GF-D8 (cell line): ENCODE measurements at places on chromosomes 16 and 17.

- no peak for DNase-seq
Measured at GRCh38 chr16:70610273-70611223, 35.8 kb upstream of the IL34 start.

- no peak for DNase-seq
Measured at GRCh38 chr16:69113216-69113615, 7.8 kb downstream of the HAS3 start.

- no peak for DNase-seq
Measured at GRCh38 chr17:67151717-67152116, 93.3 kb downstream of the HELZ start.

DNA sequence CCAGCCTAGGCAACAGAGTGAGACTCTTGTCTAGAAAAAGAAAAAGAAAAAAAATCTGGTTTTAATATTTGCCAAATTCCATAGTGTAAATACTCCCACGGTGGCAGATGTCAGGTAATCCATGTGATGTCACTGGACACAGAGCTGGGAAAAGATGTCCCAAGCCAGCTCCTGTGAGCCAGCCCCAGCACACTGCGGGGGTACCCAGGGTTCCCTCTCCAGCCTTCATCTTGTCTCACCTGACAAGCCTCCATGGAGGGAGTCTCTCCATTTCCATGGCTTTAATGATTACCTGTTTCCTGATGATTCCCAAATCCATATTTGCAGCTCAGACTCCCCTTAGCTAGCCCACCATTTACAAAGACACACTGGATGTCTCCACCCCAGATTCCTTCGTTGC is 4.6 kb downstream of the CD300LB start:
- DNase-seq = no peak

- no peak for DNase-seq
Measured at GRCh38 chr16:68289202-68289601, 21.5 kb downstream of the SLC7A6OS start.

DNA sequence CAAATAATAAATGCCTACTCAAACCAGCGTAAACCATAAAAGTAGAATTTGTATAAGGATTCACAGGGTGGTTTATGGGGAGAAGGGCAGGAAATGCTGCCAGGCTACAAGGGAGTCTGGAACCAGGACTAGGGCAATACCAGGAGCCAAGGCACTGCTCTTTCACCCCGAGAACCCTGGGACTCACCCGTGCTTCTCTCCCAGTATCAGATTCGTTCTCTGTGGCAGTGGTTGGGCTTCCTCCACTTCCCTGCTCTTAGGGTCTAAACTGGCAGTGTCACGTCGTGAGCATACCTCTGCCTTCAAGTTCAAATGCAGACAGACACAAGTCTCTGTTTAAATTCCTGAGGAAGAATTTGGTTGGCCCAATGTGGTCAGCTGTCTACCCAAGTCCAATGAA is 49.3 kb downstream of the PRKCA start:
- no peak for DNase-seq

GRCh38 chr17:65025297-65025696 is 31.2 kb downstream of the GNA13 start:
- DNase-seq = no peak

- no peak for DNase-seq
Measured at GRCh38 chr17:48554412-48555257, 9.7 kb upstream of the HOXB2 start.

DNA sequence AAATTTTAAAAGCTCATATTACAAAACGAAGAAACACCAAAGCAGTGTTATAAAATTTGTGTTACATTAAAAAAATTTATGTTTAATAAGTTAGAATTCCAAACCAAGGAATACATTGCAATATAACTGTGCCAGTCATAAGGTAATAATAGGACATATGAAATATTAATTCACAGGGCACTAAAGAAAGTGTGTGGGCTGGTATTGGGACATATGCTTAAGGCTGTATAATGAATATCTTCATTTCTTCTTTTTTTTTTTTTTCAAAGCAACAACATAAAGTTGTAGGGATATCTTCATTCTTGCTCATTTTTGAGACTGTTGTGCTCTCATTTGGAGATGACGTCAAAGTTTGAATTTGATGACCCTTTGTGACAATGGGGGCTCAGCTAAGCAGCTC is 17.5 kb upstream of the FBXO47 start:
- DNase-seq = no peak

- no peak for DNase-seq
Measured at GRCh38 chr17:65064452-65065019, 8.0 kb upstream of the GNA13 start.

GRCh38 chr17:74919440-74920305 is 3.4 kb downstream of the USH1G start:
- DNase-seq = no peak

GRCh38 chr17:65181237-65182061 is 44.3 kb downstream of the RGS9 start:
- DNase-seq = no peak

- DNase-seq = no peak
Measured at GRCh38 chr16:46894036-46894672, 10.0 kb downstream of the GPT2 start.

DNA sequence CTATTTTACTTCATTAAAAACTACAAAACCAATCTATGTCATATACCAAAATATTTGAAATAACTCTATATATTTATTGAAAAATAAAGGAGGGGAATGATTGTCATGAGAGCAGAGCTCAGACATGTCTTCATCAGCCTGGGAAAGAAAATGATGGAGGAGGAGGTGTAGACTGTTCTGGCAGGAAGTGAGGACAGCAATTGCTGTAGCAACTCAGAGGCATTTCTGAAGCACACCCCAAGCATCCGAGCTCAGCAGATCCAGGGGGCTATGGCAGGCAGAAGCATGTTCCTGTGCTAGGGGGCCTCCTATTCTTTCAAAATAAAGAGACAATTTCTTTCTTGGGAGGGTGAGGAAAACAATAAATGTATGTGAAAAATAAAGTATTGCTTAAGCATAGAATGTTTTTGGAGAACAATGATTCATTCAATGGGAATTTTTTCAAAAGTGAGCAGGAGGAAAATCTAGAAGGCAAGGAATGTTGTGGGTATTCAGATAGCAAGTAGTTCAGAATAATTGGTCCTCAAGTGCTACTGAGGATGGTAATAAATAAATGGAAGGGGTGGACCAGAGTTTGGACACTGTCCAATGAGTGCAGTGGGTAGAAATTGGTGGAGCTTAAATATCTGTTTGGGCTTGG is 383.4 kb downstream of the CDH11 start:
- no peak for DNase-seq

- no peak for DNase-seq
Measured at GRCh38 chr17:50882851-50883250, 16.7 kb upstream of the TOB1 start.

DNA sequence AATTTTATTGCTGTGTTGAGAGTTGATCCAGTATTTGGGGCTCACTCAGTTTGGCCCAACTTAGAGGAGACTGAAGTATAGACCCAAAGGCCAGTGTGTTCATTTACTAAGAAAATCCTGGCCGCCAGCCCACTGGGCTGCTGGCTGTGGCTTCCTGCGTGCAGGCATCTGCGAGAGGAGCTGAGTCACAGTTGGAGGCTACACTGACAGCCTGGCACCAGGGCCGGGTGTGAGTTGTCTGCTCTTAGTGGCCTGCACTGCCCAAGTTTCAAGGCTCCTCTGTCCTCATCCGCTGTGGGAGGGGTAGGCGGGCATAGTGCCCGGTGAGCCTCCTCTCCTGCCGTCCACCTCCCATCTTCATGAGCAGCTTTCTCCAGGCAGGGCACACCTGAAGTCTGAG is 54.2 kb downstream of the PLD6 start:
- DNase-seq = no peak

DNA sequence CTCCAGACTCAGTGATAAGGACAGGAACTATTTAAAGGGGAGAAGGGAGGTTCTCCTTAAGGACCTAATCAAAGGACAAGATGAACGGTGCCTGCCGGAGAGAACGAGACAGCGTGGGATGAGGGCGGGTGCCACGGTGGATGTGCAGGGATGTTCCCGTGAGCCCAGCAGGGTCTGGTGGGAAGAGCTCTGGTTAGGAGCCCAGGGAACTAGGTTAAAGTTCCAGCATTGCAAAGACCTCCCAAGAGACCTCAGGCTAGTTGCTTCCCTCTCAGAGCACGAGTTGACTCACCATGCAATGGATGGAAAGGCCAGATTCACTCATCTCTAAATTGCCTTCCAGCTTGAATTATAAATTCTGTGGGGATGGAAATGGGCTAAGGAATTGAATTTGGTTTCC is 14.7 kb downstream of the CCR7 start:
- DNase-seq = no peak

DNA sequence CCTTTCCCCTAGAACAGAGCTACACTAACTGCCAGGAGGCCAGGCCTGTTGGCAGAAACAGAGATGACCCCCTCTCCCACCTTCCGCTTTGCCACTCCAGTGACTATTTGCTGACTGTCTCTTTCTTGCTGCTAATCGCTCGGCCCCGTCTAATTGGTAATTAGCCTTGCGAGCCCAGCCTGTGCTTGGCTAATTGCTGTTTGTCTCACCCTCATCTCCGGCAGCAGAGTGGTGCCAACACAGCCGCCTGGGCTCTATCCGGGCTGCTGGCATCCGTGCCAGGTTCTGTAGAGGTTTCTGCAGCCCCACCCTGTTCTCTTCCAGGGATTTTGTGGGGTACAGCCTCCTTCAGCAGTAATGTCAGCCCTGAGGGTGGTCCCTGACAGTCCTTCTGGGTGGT is 27.4 kb upstream of the PHB1 start:
- DNase-seq = no peak

DNA sequence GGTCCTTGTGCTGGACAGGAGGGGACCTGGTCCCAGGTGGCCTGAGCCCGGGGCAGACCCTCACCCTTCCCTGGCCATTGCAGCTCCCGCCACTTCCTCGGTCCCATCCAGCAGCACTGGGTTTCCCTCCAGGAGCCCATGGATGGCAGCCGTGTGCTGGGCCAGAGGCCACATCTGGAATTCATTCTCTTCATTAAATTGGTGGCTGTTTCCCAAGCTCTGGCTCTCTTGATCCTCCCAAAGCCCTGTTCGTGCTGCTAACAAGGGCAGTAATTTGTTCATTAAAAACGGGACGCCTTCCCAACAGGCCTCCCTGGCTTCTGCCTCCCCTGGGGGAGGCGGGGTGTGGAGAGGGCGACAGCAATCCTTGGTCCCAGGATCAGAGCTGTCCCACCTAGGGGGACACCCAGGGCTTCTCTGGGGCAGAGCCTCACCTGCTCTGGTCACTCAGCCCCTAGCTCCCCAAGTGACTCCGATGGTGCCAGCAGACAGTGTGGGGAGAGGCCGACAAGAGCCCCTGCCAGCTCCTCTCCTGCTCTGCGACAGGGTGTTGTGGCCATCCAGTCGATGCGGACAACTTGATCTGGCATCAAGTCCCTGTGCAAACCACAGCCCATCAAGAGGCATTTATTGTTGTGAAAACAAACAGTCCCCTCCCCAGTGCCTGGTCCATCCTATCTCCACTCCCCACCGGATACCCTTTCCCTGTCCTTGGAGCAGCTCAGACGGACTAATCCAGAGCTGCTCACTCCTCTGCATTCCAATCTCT is 44.0 kb downstream of the SDK2 start:
- no peak for DNase-seq

GRCh38 chr16:86568677-86569623 is 2.3 kb downstream of the FOXC2 start:
- no peak for DNase-seq

DNA sequence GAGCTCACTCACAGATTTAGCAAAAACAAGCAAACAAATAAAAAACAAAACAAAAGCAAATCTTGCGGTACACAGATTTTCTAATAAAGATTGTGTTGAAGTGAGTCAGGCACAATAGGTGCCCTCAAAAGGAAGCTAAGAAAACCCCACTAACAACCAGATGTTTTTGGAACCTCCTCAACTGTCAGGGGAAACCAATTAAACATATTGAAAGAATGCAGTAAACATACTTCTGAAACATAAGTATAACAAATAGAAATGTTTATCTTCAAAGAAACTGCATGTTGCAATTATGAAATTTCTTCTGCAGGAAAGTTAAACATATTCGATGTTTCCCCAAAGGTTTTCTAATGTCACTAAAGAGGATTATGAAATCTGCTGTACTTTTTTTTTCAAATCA is 110.5 kb upstream of the CORO6 start:
- DNase-seq = no peak

GRCh38 chr17:72702136-72702735 is 390.3 kb downstream of the SLC39A11 start:
- DNase-seq = no peak

- no peak for DNase-seq
Measured at GRCh38 chr16:26830428-26831127, 236.1 kb upstream of the C16orf82 start.

- DNase-seq = no peak
Measured at GRCh38 chr17:19433255-19433654, 22.2 kb downstream of the RNF112 start.

GRCh38 chr17:57948555-57949420 is 6.4 kb downstream of the CUEDC1 start:
- peak; percentile 40 for DNase-seq

DNA sequence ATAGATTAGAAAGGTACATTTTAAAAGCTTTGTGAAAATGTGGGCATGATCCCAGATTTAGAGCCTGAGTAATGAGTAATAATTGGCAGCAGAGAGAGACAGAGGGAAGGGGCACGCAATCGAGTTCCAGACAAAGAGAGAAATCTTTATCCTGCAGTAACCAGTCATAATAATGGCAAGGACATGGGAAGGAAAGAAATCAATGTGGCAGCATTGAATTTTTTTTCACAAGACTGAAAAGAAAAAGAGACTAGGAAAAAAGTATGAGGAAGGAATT is 790.8 kb upstream of the SOX9 start:
- DNase-seq = no peak

DNA sequence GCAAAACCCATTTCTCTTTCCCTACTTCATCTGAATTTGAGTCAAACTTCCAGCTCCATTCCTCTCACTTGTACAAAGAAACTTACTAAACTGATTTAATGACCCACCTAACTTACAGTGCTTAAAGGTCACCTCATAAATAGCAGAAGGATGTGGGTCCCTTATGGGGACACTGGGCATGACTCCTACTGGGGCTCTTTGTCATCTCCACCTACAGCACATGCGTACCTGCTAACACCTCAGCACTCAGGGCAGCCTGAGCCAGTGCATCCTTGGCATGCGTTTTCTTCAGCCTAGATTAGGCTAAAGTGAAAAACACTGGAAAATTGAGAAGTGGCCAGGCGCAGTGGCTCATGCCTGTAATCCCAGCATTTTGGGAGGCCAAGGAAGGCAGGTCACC is 63.2 kb downstream of the HELZ start:
- DNase-seq = no peak
